ENCODE measurements at places on chromosomes 11 and 22.

DNA sequence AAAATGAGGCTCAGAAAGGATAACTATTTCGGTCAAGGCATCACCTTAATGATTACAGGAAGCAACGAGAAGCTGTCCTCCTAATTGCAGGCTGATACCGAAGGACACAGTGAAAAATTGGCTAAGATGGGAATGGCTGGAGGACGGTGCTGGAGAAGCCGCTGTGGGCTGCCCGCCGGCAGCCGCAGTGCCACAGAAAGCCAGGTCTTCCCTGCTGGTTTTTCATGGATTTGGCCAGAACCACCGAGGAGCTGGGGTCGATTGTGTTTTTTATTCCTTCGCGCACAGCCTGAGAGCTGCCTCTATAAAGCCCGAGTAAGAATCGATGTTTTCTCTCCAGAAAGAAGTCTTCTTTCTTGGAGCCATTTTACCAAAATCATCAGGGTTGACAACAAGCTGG, 1484.2 kb downstream of the BRD1 start:
- DNase-seq, result no peak

DNA sequence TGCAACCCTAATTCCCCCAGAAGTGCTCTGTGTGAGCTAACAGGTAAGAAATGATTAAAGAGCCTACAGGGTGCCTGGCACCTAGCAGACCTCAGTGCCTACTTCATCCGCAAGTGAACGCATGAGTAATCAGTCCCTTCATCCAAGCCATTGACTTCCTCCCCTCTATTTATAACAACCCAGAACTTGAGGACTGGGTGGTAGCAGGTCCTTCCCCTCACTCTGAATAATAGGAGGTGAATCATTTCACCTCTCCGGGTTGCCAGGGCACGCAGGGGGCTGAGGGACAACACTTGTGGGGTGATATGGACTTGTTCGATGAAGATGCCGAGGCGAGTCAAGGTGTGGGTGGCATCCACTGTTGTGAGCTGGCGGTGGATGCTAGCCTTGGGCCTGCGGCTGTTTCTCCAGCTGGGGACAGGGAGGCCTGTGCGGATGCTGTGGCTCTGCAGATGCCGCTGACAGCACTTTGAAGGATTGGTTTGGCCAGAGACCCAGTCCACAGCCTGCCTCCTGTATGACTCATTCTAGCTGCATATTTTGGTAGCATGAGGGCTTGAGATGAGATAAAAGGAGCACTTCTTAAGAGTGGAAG, 11.7 kb upstream of the SORL1-AS1 start:
- no peak for DNase-seq

DNA sequence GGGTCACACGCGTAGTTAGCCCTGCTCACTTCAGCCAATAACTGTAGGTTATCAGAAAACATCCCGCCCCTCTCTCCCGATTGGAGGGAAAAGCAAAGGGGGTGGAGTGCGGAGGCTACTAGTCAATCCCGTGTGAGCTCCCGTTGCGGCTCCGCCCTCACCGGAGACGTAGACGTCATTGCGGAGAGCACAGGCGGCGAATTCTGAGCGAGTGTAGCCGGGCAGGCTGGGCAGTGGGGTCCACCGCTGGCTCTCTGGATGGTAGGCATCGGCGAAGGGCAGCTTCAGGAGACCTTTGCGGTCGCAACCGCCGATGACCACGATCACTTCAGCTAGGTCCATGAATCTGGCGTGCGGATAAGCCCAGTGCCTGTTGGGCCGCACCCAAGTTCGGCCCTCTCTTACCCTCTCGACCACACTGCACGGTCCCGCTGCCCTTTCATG, 4.7 kb downstream of the KLHL35 start:
- peak; percentile 84 for DNase-seq

- DNase-seq, result no peak
Measured at GRCh38 chr11:118263112-118263511, 985 bp downstream of the MPZL2 start.

GRCh38 chr22:22111267-22111751, 128.7 kb upstream of the TOP3B start:
- DNase-seq, result no peak

GRCh38 chr22:19057999-19058491, 64.2 kb downstream of the DGCR2 start:
- no peak for DNase-seq

DNA sequence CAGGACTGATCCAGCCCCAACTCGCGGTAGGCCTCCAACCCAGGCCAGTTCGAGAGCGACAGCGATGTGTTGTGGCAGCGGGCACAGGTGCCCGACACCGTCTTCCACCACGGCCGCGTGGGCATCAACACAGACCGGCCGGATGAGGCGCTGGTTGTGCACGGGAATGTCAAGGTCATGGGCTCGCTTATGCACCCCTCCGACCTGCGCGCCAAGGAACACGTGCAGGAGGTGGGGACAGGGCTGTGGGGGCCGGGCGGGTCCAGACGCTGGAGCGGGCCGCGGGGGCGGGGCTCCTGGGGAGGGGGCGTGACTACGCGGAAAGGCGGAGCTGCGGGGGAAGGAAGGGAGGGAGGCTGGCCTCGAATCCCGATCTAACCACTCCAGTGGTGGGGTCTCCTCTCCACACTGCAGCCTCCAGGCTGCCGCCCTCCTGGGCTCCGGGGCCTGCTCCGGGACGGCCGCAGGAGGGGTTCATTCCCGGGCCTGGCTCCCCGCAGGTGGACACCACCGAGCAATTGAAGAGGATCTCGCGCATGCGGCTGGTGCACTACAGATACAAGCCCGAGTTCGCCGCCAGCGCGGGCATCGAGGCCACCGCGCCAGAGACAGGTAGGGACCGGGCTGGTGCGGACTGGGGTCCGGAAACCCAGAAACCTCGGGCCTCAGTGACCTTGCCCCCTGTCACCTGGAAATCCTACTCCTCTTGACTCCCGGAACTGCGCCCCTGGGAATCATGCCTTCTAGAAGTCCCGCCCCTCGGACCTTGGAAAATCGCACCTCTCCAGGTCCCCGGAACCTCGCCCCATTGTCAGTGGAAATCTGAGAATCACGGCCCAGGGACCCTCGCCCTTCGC, 14.9 kb downstream of the TMEM258 start:
- no peak for DNase-seq

GRCh38 chr11:10818594-10818993, 9.9 kb upstream of the EIF4G2 start:
- no peak for DNase-seq

- no peak for DNase-seq
Measured at GRCh38 chr11:69290806-69291205, 3.1 kb upstream of the MYEOV start.

GRCh38 chr11:114301088-114301487, 4.9 kb downstream of the NNMT start:
- DNase-seq, result no peak

DNA sequence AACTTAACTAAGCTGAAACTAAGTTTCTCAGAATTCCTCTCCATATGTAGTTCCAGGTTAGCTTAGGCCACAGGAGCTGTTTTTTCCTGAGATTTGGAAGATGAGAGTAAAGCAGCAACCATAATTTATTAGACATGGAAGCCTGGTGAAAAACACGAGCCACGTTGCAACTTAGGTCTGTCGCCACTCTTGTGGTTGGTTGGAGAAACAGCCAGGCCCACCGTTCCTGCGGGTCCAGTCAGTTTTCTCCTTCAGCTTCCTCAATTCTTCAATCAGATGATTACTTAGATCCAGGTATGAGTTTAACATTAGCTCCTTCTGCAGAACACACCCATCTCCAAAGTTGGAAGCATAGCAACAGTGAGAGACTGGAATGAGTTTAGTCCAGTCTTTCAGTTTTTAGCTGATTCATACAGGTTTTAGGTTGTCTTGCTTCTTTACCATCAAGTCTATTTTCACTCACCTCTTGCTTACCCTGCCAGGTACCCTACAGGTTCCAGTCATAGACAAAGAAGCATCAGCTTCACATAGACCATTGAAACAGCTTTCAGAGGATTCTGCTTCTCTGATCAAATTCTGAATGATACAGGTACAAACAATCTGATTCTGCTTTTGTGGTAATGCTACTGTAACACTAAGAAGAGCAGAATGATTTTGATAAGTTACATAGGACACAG, 18.6 kb downstream of the CASP12 start:
- DNase-seq, result no peak

- peak; percentile 81 for DNase-seq
Measured at GRCh38 chr11:131691181-131692041, 321.0 kb downstream of the NTM start.

DNA sequence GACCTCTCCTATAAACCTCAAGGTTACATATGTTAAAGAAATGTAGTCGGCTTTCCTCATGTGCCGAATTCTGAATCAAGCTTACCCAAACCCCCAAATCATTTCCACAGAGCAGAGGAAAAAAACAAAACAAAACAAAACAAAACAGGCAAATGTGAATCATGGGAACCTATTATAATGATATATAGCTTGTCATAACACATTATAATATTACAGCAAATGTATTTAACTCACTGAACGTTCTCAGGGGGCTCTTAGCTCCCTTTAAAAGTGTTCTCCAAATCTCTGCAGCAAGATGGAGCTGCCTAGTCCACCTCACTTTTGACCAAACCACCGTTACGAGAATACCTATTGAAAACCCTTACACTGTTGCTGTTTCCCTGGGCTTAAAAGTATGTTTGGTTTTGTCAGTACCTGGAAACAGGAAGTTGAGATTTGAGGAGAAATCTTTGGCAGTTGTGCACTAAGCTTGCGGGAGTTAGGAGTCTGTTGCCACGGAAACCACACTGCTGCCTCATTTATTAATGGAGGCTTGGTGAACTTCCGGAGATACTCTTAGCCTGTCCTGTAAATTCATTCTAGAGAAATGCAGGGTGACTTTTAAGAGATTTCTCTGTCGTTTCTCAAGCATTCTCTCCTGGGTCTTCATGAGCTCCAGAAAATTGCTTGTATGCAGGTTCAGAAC, 167.0 kb upstream of the RASSF10 start:
- DNase-seq, result no peak

- DNase-seq, result no peak
Measured at GRCh38 chr11:71442880-71443279, 5.3 kb downstream of the DHCR7 start.

DNA sequence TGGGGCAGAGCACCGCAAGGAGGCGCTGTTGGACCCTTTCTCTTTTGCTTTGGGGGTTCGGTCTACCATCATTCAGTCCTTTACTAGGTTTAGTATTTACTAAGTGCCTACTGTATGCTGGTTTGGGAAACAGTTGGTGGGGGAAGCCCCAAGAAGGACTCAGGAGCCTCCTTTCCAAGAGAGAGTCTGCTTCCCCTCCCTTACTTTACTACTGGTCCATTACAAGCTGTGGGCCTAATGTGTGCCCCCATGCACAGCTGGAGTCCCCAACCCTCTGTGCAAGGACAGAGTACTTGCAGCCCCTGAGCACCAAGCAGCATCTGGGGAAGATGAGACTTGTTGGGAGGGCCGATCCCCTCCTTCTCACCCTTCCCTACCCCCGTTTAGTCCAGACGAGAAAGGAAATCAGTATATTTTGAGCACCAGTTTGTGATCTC, 876 bp upstream of the UBE2L6 start:
- no peak for DNase-seq

- no peak for DNase-seq
Measured at GRCh38 chr11:9038541-9038940, 34.7 kb upstream of the NRIP3 start.

DNA sequence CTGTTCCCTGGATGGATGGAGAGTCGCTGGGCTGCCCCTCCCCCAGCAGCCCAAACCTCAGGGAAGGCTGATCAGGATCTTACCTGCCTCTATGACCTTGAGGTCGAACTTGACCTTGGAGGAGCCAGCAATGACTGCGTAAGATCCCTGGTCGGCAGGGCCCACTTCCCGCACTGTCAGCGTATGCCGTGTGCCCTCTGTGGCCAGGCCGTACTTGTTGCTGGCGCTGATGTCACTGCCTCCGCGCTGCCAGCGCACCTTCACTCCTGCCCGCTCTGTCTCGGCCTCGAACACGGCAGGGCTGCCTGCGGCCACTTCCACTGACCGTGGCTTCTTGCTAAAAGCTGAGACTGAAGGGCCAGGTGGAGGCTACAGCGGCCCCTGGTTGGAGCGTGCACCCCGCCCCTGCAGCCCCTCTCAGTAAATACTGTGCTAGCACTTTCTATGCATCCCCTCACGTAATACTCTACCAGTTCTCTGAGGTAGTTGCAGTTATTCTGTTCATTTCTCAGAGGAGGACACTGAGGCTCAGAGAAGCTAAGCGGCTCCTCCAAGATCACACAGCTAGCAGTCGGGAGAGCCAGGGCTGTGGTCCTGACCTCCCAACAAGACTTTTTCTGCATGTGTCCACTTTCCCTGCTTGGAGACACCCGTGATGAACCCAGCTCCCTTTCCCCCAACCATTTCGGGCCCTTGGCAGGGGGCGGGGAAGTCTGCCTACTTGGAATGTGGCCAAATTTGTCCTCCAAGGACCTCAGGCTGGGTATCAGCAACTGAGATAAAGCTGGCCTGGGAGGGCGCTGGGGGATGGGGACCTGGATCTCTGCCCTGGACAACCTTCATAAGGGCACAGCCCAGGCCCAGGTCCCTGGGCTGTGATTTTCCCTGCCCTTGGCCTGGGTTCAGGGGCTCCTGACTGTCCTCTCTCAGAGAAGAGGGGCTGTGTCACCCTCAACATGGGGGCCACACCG, 1.1 kb downstream of the MYBPC3 start:
- DNase-seq, result no peak

GRCh38 chr11:57804466-57804865, 42.9 kb downstream of the CTNND1 start:
- no peak for DNase-seq

GRCh38 chr22:45670981-45671782, 452 bp upstream of the ATXN10 start:
- DNase-seq, result peak; percentile 13

DNA sequence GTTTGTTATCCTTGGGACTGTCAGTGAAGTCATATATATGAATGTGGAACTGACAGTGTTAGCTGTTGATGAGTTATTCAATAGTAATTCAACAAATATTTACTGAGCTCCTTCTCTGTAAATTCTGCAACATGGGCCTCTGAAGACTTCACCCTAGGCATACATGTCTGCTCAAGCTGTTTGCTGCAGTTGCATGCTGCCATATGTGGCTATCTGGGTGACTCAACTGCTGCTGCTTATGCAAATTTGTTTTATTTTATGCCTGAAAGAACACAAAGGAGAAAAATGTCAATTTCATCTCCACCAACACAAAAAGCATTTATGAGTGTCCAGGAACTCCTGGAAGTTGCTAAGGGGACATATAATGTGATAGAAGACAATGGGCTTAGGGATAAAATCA, 417.6 kb downstream of the AASDHPPT start:
- no peak for DNase-seq

GRCh38 chr11:114447444-114447843, 8.2 kb downstream of the REXO2 start:
- no peak for DNase-seq

GRCh38 chr11:77630157-77630710, 7.4 kb downstream of the CLNS1A start:
- no peak for DNase-seq

DNA sequence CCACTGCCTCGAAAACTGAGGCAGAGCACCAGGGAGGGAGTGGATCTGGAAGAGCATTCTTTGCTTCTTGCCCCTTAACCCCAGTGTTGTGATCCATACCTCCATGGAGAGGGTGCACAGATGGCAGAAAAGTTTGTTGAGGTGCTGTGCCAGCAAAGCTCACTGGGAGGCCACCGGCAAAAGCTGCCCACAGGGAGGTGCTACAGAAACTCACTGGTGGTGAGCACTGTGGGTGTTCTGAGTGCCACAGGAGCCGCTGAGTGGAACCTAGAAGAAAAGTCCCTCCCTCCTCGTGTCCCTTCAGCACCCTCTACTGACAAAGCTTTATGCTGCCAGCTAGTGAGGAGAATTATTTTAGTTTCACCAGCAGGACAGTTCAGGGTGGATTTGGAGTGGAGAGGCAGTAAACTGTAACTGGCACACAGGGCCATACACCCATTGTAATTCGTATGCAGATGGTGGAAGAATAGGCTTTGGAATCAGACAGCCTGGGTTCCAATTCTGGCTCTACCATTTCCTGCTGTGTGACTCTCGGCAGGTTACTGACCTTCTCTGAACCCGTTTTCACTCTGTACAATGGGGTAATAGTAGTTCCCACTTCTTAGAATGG, 84.6 kb downstream of the SWAP70 start:
- DNase-seq, result peak; percentile 65
